ENCODE measurements at places on chromosomes 16 and 17.

- no peak for DNase-seq
These were observed 112.9 kb upstream of the SMURF2 start for GRCh38 chr17:64774888-64775540.

DNA sequence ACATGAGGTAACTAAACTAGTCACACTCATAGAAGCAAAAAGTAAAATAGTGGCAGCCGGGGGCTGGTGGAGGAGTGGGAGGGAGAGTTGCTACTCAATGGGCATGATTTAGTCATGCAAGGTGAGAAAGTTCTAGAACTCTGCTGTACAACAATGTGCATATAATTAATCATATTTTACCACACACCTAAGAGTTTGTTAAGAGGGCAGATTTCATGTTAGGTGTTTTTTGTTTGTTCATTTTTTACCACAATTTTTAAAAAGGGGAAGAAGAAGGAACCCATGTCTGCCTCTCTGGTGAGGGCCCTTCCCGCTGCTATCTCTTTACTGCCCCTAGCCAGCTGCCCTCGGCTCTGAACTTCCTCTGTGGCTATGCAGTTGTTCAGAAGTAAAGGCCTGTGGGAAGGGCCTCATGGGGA, 11.2 kb downstream of the CD300LB start:
- DNase-seq: no peak

DNA sequence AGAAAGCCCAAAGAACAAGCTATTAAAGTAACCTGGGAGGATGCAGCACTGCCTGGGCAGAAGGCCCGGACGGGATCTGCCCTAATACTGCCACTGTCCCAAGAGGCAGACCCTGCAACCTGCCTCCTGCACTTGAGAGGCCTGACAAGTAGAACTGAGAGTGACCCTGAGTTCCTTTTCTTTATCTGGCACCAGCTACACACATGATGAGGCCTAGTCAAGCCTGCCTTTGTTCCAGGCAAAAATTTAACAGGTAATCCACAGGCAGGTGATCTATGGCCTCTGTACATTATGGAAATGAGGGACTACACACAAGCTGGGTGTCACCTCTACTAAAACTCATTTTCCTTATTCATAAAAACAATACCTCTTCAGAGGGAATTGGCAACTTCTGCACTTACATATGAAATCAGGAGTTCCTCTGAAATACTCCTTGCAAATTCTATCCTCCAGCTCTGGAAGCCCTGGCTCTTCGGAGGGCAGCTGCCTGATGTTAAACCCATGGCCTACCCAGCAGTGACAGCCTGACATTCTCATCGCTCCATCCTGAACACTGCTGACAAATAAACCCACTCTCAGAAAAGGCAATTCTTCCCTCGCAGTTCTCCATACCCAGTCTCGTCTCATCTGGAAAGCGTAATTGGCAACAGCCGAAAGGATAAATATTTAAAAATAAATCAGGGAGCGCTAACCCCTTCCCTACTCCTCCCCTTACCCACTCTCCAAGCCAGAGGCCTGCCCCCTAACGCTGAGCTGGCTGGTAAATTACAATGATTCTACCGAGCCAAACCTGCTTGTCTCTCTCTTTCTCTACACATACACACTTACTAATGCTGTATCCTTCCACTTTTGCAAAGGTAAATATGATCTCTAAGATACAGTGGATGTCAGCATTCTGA, 2.5 kb upstream of the ZFHX3 start:
- no peak for DNase-seq

DNA sequence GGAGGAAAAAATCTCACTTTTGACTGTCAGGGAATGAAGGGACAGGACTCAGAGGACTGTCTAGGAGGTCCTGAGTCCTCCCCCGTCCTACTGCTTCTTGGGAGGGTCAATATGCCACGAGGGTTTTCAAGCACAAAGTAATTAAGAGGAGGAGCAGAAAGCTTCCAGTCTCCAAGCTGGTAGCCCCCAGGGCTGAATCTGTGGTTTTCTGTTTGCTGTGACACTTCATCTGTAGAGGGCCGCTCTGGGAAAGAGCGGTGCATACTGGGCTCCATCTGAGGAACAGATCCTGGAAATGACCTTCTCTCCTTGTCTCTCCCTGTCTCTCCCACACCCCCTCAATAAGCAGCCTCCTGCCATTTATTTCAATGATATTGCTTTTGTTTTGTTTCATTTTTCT, 180.1 kb upstream of the SDK2 start:
- no peak for DNase-seq

GRCh38 chr17:72477491-72477890, 356.7 kb downstream of the SOX9 start:
- DNase-seq: peak; percentile 67

- no peak for DNase-seq
These were observed 12.6 kb downstream of the TMEM132E start for GRCh38 chr17:34592002-34592401.

- peak; percentile 67 for DNase-seq
These were observed 902 bp downstream of the ARHGAP27 start for GRCh38 chr17:45431531-45432404.

DNA sequence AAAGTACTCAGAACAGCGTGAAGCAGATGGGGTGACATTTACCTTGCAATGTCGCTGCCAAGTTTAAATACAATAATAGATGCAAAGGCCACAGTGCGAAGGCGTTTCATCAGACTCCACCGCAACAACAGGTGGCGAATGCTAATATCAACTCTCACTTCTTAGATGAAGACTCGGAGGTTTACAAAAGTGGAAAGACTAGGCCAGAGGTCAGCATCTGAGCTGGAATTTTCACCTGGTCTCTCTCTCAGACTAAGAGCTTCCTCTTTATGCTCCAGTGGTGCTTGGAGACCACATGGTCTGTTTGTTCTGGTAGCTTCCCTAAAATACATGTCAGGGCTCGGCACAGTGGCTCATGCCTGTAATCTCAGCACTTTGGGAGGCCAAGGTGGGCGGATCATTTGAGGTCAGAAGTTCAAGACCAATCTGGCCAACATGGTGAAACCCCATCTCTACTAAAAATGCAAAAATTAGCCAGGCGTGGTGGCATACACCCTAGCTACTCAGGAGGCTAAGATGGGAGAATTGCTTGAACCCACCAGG, 169.1 kb downstream of the XYLT1 start:
- no peak for DNase-seq

DNA sequence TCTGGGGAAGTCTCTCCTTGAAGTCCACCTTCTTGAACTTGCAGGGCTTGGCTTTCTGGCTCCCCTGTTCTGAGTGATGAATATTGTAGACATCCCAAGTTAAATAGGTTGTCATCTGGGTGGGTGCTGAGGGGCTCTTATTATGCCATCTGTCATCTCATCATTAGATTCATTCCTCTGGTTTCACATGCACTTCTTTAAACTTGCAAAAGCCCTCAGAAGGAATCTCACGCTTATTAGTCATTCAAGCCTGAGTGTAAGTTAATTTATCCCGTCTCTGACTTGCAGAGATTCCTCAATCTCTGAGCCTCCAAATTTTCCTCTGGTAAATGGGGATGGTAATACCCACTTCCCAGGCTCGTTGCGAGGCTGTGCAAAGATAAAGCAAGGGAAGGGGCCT, 5.7 kb downstream of the MGAT5B start:
- DNase-seq: peak; percentile 68

GRCh38 chr16:19180741-19181140, 12.7 kb downstream of the SYT17 start:
- no peak for DNase-seq

DNA sequence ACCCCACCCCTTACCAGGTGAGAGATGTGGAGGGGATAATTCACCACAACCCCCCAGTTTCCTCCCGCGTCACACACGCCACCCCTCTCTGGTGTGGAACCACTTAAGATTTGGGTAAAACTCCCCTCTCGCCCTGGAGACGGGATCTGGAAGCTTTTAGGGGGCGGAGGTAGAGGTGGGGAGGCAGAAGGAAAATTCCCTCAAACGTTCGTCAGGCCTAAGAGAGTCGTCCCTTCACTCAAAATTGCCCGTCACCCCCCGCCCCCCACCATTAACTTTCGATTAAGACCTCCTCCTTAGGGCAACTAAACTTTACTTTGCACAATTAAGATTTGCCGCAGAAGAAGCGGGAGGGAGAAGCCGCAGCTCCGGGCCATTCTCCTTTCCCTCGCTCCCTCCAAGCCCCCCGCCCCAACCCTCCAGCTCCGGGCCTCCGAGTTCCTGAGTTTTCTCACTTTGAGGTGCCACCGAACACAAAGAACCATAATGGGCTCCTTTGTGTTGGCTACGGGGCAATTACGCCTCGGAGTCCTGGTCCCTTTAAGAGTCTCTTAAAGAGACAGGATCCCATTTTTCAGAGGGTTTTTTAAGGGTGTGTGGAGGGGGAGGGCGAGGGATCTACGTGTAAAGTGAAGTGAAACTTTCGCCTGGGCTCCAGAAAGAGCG, 985 bp upstream of the FZD2 start:
- peak; percentile 22 for DNase-seq

GRCh38 chr17:75514919-75515495, 330 bp downstream of the CASKIN2 start:
- no peak for DNase-seq

- peak; percentile 65 for DNase-seq
These were observed 598 bp downstream of the INPP5K start for GRCh38 chr17:1515640-1516387.

DNA sequence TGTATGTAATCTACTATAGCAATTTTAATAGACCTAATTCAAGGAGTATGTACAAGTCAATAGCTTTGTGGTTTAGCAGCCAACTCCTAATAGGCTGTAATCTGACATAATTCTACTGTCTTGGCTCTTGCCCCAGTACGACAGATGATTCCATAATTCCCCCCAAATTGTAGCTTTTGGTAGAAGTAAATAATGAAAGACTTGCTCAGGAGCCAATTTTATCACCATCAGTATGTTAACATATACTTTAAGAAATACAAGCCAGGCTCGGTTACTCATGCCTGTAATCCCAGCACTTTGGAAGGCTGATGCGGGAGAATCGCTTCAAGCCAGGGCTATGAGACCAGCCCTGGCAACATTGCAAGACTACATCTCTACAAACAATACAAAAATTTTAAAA, 53.9 kb downstream of the AP2B1 start:
- DNase-seq: no peak

All from NCI-H524 (cell line).